Activated T-cell treated with anti-CD3 and anti-CD28 coated beads, Interleukin-2, amount 50 U/mL, for 1 hour (primary cell): ENCODE measurements at places on chromosomes 13 and 19.

DNA sequence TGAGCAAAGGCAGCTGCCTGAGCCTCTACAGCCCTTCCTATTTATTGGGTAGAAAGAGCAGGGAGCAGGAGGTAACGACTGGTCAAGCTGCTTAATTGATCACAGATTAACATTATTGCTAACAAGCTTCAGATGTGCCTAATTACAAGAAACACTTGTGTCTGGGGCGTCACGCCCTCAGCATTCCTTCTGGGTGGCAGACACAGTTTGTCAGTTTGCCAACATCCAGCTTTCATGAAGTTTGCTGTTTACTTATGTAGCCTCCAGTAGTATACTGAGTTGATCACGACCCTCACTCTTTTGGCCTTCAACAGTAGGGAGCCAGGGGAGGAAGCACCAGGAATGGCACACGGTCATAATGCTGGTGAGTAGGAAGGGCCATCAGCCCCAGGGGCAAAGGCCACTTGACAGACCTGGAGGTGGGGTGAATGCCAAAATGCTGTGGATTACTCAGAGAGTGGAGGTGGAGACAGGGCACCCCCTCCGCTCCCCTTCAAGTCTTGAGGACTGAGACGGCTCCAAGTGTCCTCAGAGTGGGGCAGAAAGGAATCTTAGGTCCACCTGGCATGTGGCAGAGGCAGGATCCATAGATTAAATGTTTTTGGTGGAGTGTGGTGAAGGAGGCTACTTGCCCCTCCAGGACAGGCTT lies 34.9 kb upstream of the PSPC1 start:
- no peak for DNase-seq

- DNase-seq: no peak
Measured at GRCh38 chr19:954272-954671, 28.4 kb downstream of the ARID3A start.

- DNase-seq: peak; percentile 44
Measured at GRCh38 chr19:12794971-12795381, 3.7 kb downstream of the JUNB start.

DNA sequence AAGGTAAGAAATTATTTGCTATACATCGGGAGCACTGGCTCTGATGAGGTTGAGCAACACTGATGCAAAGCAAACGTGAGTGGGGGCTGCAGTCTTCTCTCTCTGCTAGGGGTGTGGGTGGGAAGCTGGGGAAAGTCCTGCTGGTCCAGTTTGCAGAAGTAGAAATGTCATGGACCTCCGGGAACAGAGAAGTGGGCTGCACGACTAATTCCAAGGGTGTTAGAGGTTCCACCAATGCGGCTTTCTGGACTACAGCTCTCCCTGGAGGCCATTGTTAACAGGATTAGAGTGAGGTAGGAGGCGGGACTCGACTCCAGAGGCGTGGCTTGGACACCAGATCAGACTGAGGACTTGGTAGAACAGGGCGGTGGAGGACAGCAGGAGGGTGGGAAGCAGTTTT lies 5.7 kb upstream of the FBXO27 start:
- DNase-seq: no peak

DNA sequence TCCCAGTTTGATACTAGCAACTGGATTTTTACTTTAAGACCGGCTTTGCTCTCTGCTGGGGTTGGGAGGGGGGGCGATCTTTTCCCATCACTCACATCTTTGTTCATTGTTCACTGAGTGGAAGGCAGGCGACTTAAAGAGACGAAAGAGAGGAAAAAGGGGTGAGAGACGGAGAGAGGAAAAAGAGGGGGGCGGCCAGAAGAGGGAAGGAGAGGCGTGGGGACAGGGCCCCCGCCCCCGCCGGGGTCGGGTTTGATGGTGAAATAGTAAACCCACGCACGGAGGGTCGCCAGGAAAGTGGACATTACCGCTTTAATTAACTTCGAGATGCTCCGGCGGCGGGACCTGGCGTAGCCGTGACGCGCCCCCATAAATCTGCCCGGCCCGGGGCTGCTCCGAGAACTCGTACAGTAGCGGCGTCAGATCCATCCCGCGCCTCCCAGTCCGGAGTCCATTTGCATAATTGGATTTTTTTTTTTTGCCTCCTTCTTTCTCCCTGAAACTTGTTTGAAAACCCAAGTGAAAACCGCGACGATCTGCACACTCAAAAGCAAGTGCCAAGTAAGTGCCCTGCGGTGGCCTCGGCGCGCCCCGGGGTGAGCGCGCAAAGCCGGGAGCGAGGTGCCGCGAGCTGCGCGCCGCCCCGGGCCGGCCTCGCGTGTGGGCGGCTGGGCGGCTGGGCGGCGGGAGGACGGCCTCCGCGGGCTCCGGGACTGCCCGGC lies 143.9 kb upstream of the ZNF536 start:
- DNase-seq: no peak

GRCh38 chr19:14248578-14249011 lies 42.6 kb upstream of the ADGRL1 start:
- DNase-seq: peak; percentile 52

- no peak for DNase-seq
Measured at GRCh38 chr19:46195104-46195503, 34.4 kb upstream of the IGFL1 start.

DNA sequence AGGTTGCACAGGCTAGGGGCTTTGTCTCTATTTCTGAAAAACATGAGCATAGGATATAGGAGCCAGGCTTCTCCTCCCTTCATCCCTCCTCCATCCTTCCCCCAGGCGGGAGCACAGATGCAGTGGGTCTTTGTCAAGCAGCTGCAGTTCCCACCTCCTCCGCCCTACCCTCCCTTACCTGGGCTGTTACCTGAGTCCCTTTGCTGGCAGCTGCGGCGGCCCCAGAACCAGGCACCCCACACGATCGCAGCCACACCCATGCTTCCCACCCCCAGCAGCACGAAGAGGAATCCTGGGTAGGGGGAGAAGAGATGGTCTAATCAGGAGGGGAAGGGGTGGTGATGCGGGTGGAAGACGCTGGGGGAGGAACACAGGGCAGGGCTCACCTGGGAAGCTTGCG lies 7.8 kb downstream of the TMIGD2 start:
- no peak for DNase-seq

DNA sequence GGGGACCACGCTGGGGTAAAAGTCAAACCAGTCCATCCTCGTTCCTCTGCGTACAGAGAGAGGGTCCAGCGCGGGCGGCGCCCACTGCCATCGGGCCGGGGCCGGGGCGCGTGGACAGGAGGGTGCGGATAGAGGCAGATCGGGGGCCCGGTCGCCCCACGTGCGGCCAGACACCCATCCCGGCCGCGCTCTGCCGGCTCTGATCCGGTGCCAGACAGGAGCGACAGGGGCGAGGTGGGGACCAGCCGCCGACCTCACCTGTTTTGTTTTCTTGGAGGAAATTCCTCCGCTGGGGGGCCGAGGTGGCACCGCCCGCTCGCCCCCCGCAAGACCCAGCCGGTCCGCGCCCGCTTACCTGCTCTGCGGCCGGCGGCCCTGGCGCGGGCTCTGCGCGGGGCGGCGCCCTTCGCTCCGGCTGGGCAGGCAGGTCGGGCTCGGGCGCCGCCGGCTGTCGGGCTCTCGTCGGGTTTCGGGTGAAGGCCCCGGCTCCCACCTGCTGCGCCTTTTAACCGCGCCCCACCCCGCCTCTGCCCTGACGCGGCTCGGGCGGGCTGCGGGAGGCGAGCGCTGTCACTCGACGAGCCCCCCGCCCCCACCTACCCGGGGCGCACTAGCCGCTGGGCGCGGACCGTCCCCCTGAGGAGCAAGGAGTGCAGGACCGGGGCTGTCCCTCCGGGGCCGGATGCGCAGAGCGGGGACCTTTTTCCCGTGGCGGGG lies at the start of gene GJB6:
Gene GJB6, minus strand, starts transcription at position 481 of the 717 bp plus-strand sequence. CDS start 8,839 bp downstream, outside the sequence.
- DNase-seq: peak; percentile 42

GRCh38 chr19:46524308-46524707 lies 28.6 kb upstream of the PNMA8B start:
- no peak for DNase-seq

DNA sequence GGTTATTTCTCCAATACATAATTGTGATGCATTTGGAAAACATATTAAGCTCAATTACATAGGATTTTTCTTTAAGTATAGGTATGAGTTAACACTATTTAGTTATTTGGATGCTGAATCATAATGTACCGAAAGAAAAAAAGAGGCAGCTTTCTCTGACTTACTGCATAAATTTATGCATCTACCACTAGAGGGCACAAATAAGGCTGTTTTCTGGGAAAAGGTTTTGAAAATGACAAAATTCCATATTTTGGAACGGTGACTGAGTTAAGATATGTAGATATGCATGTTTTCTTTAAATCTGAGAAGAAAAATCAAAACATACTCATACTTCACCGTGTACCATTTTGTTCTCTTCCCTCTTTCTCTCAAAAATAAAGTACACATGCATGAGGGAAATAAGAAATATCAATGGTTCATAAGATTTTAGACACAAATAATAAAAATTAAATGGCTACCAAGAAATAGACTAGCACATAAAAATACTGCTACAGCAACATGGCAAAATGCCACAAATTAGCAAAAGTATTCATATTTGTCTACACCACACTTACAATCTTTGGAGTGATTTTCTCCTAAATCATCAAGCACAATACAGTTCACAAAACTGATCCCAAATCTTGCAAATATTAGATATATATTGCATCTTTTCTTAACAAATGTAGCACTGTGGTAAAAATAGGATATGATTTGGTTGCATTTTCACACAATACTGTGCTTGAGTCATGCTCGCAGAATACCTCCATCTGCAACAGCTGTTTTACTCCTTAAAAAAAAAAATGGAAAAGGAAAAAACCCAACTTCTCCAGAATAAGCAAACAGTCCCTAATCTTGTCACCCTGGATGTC lies 260.0 kb downstream of the FGF14 start:
- no peak for DNase-seq
